ENCODE measurements at places on chromosomes 6 and 20.

DNA sequence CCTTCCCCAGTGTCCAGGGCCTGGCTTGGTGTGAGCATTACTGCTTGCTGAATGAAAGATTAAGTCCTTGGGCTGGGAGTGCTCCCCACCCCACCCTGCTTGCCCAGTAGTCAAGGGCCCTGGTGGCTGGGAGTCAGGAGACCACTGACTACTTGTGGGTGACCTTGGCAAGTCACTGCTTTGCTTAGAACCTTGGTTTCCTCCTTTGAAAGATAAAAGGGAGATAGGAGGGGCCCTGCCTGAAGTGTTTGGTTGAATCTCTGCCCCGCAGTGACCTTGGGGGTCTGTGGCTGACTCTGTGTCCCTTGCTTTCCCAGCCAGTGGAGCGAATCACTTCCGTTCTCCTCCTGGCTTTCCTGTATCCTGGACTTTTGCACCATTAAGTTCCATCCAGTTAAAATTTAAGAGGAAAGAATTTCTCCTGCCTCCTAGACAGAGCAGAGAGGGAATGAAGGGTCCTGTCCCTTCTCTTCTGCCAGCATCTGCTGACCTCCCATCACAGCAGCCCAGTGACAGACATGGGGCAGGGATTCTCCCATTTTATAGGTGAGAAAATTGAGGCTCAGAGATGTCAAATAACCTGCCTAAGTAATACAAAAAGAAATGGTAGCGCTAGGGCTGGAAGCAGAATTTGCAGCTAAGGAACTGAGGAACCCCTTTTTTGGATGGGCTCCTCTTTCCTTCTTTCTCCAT, 3.5 kb upstream of the EPB41L1 start:
- no peak for DNase-seq

DNA sequence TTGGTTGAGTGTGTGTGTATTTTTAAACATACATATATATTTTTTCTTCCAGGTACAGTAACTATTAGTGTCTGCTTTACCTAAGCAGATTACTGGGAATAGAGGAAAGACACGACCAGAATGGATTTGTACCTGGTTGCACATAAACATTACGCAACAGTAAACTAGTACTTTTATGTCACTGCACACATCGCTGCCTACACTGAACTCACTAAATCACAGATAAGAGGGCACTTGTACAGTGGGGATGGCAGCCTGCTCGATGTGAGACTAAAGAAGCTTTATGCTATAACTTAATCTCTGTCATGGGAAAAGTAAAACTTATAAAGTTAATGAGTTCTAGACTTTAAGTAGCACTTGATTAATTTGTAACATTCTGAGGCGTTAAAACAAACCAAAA, 89.5 kb upstream of the SIM1 start:
- DNase-seq, result no peak

- DNase-seq, result peak; percentile 75
Measured at GRCh38 chr6:116387374-116387773, 16.6 kb downstream of the DSE start.

DNA sequence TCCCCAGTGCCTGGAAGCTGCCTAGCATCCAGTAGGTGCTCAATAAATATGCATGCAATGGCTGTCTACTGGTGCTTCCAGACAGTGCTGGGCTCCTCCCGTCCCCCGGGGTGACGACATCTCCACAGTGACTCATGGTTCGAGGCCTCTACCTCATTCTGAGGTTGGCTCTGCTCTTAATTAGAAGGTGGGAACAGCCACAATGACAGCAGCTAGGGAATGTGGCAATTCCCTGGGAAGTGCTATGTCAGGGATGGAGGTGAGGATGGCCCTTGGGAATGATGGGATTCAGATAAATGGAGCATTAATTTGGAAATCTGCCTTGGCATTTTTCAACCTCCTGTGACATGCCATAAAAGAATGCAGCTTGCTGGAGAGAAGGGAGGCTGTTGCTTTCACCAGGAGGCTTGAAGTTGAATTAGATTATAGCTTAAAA, 43.5 kb upstream of the NFATC2 start:
- DNase-seq, result peak; percentile 96

DNA sequence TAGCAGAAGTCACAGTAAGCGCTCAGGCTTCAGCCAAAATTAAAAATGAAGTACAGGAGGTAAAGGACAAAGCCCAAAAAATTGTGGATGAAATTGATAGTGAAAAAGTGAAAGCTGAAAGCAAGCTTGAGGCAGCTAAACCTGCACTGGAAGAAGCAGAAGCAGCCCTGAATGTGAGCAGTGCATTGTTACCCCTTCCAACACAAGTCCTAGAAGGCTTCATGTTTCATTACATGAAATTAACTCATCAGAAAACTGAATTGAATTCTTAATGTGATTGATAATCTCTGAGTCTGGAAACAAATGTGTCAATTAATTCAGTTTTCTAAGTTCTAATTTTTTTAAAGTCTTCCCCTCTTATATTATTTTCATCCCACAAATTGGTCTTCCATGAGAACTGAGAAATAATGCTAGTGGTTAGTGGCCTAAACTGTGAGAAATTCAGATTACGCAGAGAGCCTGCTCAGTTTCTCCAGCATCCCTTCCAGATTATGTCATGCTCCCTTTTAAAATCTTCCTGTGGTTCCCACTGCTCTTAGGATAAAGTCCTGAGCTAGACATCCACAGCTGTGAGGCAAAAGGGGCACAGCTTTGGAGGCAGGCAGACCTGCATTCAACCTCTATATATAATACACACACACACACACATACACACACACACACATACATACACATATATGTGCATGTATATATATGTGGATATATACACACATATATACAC, 133.2 kb upstream of the GLP1R start:
- DNase-seq, result no peak

GRCh38 chr6:3804964-3805363, 44.2 kb upstream of the FAM50B start:
- no peak for DNase-seq

DNA sequence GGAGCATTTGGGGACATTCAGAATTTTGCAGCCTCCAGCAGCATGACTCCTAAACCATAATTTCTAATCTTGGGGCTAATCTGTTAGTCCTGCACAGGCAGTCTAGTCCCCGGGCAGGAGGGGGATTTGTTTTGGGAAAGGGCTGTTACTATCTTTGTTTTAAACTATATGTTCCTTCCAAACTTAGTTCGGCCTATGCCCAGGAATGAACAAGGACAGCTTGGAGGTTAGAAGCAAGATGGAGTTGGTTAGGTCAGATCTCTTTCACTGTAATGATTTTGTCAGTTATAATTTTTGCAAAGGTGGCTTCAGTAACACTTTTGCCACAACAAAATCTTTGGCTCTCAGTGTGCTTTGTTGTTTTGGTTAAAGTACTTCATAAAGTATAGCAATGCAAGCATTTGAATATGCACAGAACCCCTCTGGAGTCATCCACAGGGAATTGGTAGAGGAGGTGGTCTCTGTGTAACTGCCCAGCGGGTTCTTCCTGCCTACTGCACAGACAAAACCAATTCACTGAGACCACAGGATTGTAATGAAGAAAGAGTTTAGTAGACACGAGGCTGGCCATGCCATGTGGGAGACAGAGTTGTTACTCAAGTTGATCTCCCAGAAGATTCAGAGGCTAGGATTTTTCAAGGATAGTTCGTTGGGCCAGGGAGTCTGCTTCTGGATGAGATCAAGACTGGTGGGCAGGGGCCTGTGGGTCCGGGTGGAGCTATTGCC, 224.1 kb upstream of the MYLIP start:
- no peak for DNase-seq

Data from RPMI7951 (cell line).